ENCODE measurements at places on chromosomes 7 and 10.

DNA sequence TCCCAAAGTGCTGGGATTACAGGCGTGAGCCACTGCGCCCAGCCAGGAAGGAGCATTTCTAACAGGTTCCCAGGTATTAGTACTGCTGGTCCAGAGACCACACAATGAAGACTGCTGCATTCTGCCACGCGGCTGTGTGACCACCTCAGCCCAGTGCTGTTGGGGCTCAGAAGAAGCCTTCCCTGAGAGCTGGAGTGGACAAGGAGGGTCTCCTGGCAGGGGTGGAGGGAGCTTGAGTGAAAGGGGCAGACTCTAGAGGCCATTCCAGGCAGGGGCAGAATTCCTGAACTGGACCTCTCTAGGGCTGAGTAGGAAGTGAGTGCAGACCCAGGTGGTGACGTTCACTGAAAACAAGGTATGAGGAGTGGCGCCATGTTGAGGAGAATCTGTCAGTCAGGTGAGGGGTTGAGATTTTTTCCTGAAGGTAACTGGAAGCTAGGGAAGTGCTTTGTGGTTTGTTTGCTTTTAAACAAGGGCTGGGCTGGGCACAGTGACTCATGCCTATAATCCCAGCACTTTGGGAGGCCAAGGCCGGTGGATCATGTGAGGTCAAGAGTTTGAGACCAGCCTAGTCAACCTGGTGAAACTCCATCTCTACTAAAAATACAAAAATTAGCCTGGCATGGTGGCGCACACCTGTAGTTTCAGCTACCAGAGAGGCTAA lies 67.6 kb downstream of the TACC2 start:
- DNase-seq, result no peak

DNA sequence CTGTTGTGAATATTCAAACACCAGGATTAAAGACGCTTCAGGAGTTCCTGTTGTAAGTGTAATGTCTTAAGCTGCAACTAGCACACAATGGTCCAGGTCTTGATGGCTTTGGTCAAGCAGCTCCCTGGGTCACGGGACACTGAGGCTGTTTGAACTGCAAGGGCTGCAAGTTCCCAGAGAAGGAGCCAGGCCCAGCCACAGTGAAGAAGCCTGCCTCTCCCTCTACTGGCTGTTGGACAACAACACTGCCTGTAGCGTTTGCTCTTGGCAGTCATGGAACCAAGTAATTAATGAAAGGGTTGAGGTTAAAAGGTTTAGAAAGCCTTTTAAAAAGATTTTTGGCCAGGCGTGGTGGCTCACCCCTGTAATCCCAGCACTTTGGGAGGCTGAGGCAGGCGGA lies 31.9 kb upstream of the GUSB start:
- no peak for DNase-seq

DNA sequence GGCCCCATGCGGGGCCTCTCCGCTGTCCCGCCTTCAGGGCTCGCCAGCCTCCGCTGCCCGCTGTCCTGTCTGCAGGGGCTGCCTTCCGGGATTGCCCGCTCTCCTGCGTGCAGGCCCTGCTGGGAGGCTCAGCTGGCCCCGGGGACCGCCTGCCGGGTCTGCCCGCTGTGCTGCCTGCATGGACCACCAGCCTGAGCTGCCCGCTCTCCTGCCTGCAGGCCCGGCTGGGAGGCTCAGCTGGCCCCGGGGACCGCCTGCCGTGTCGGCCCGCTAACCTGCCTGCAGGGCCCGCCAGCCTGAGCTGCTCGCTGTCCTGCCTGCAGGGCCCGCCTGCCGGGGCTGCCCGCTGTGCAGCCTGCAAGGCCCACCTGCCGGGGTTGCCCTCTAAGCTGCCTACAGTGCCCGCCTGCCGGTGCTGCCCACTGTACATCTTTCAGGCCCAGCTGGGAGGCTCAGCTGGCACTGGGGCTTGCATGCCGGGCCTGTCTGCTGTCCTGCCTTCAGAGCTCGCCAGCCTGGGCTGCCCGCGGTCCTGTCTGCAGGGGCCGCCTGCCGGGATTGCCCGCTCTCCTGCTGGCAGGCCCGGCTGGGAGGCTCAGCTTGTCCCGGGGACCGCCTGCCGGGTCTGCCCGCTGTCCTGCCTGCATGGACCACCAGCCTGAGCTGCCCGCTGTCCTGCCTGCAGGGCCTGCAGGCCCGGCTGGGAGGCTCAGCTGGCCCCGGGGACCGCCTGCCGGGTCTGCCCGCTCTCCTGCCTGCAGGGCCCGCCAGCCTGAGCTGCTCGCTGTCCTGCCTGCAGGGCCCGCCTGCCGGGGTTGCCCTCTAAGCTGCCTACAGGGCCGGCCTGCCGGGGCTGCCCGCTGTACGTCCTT lies 165.1 kb downstream of the GLRX3 start:
- peak; percentile 54 for DNase-seq

GRCh38 chr7:149291781-149292461 lies 29.9 kb downstream of the ZNF783 start:
- no peak for DNase-seq

- no peak for DNase-seq
Measured at GRCh38 chr10:67602268-67602950, 93.6 kb downstream of the CTNNA3 start.

DNA sequence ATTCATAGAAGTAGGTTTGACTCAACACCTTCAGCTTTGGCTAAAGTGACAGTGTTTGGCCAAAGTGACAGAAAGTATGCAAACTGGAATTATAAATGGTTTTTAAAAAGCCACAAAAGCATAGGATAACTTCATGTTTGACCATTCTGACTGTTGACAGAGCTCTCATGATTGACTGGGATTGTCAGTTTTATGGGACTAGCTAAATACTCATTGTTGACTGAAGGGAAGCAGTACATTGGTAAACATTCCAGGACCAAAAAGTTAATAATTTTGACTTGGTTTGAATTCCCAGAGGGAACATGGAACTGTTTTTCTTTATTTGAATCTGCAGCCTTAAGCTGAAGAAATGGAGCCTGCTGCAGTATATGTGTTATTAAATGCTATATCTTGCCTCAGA lies 84.6 kb upstream of the STEAP4 start:
- no peak for DNase-seq

- no peak for DNase-seq
Measured at GRCh38 chr10:50385624-50386023, 134.3 kb upstream of the ASAH2 start.

GRCh38 chr10:89171263-89171872 lies 35.7 kb downstream of the CH25H start:
- DNase-seq, result no peak

DNA sequence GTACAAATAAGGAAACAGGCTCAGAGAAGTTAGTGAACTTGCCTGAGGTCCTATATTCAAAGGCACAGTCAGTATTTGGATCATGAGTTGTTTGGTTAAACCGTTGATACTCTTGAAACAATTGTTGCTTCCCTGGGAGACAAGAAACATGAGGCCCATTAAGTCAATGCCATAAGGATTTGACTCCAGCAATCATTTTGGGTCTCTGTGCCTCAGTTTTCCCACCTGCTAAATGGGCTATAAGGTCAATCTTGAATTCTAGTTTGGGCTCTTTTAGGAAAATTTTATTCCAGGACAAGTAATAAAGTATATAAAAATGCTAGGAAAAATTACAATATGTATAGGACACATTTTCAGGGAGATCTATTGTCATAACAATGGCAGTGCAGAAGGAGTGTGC lies 202.1 kb downstream of the TMEM26 start:
- DNase-seq, result no peak

- DNase-seq, result no peak
Measured at GRCh38 chr10:69073026-69073425, 14.9 kb upstream of the SRGN start.

- no peak for DNase-seq
Measured at GRCh38 chr10:98466861-98467505, 20.2 kb upstream of the HPS1 start.

DNA sequence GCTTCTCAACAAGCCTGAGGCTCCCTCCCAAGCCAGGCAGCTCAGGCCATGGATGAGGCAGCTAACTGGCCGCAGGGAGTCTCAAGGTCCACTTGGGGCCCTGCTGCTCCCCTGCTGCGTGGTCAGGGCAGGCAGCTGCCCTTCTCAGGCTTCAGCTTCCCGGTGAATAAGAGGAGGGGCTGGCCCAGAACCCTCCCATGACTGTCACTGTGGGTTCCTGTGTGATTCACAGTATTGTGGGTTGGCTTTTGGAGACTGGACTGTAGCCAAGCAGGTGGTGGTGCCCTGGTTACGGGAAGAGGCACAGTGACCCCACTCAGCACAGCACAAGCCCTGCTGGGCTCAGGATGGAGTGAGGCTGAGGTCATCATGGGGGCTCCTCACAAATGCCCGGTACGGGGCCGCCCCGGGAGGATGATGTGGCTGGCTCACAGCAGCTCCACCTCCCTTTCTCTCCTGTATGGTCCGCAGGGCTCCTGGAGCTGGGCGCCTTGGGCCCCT lies 189.8 kb downstream of the HECW1 start:
- DNase-seq, result no peak

DNA sequence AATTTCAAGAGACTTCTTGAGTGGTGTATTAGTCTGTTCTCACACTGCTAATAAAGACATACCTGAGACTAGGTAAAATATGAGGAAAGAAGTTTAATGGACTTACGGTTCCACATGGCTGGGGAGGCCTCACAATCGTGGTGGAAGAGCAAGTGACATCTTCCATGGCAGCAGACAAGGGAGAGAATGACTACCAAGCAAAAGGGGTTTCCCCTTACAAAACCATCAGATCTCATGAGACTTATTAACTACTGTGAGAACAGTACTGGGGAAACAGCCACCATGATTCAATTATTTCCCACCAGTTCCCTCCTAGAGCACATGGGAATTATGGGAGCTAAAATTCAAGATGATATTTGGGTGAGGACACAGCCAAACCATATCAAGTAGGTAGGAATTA lies 150.5 kb downstream of the PCDH15 start:
- DNase-seq, result no peak

DNA sequence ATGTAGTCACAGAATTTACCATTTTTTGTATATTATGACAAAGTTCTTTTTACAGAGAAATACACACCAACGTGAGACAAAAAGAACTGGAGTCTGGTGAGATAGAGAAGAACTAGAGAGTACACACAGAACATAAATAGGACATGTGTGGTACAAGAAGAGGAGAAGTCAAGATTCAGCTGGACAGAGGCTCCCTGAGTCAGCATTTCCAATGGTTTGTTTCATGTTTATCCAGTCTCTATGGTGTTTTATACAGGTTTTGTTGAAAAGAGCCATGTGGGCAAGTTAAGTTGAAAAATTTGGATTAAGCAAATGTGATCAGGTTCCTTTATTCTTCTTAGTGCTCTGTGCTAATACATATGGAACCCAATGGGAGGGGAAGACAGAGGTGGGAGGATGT lies 105.5 kb upstream of the AKR1E2 start:
- DNase-seq, result no peak
